Activated T-helper 1 cell treated with Interleukin-2 at 50 U/mL for 16 hours (primary cell): ENCODE measurements at places on chromosomes 5 and 9.

- no peak for DNase-seq
Observed at GRCh38 chr5:180047667-180048066, 23.9 kb downstream of the RNF130 start.

DNA sequence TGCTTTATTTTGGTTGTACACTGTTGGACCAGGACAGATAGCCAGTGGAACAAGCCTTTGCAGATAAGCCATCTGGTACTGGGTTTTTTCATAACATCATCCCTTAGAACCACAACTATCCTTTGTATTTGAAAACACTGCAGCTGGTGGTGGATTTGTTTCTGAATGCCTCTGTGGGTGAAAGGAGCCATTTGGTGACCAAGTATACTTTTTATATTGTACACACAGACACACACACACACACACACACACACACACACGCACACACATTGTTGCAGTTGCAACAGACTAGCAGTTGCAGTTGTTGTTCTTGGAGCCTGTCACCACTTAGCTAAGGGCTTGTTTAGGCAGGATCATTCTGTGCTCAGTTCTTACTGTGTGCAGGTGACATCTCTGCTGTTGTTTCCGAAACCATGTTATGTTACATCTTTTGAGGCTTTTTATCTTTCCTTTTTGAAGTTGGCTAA lies 22.9 kb upstream of the CAVIN4 start:
- DNase-seq = no peak

GRCh38 chr9:127904561-127905003 lies 5.2 kb upstream of the ST6GALNAC6 start:
- no peak for DNase-seq

DNA sequence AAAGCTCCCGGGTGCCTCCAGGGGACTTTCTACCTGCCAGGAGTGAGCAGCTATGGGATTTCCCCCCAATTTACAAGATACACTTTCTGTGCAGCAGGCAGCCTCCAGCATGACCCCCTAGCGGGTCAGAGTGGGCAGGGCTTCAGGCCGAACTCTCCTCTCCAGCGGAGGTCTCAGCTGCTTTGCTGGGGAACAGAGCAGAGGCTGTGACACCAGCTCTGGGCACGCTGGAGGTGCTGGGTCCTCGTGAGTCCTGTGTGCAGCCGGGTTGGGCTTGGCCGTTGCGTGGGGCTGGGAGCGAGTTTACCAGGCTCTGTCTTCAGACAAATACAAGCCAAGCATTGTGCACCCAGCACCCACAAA lies 2.9 kb downstream of the NRARP start:
- no peak for DNase-seq

- peak; percentile 35 for DNase-seq
Observed at GRCh38 chr5:172714491-172715420, 56.2 kb downstream of the DUSP1 start.

- DNase-seq = no peak
Observed at GRCh38 chr5:142421228-142421617, 96.4 kb upstream of the SPRY4 start.

GRCh38 chr5:117131048-117131679 lies 556.5 kb upstream of the SEMA6A start:
- DNase-seq = no peak

DNA sequence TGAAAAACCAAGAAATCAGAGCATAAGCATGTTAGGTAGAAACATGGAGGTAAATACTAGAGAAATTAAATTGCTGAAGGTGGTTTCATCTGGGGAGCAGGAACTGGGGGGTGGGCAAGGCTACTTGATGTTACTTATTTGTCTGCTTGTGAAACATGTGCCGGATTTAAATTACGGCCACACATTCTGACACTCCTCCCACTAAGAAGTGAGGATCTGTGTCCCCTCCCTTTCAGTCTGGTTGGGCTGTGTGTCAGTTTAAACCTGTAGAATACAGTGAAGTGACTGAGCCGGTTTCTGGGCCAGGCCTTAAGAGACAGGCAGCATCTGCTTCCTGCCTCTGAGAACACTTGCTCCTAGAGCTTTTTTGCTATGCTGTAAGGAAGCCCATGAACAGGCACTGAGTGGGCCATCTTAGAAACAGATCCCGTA lies 2.3 kb upstream of the IARS1 start:
- no peak for DNase-seq

GRCh38 chr5:106241409-106241808 lies 1429.3 kb downstream of the EFNA5 start:
- DNase-seq = no peak

DNA sequence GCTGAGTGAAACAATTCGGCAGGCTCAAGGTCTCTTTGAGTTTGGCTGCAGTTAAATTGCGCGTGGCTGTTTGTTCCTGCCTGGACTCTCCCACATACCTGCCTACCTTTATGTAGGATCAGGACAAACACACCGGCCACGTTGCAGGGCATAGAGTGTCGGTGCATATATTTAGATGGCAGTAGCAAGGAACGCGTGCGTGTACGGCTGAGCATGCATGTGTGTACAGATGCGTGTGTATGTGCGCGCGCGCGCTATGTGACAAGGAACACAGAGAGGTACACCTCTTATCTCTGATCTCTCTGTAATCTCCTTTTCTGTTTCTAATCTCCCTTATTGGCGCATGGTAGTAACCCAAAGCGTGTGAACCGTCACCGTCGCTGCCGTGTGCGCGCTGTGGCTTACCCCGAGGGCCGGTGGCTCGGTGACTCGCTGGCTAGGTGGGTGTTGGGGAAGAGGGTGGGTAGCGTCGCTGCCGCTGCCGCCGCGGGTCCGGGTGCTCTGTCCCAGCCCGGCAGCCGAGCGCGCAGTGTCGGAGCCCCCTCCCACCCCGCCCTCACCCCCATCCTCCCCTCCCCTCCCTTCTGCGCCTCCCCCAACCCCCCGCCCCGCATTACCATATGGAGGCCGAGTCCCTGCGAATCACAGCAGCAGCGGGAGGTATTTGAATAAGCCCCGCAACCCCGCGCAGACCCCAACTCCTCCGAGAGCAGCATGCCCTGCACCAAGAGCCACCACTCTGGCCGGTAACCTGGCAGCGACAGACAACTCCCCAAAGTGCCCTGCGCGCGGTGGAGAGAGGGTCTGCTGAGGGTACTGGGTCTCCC lies 204.8 kb downstream of the MEF2C start:
- no peak for DNase-seq

- DNase-seq = no peak
Observed at GRCh38 chr5:176772271-176773210, 37.8 kb upstream of the UNC5A start.

DNA sequence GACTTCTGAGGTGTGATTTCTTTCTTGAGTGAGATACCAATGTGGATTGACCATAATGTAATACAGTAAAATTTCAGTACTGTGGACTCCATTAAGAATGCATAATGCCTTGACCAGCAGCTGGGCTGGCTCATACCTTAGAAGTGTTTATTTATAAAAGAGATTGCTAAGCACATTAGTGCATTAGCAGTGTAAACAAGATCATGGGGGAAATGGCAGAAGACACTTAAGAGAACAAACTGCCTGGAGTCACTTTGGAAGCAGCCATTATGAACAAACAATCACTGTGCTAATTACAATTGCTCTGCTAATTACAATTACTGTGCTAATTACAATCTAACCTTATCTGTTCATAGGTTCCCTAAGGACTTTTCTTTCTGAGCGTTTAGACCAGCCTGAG lies 104.2 kb downstream of the TRIM32 start:
- no peak for DNase-seq

GRCh38 chr5:137582218-137582617 lies 83.1 kb upstream of the SPOCK1 start:
- no peak for DNase-seq

- DNase-seq = no peak
Observed at GRCh38 chr9:133348718-133349573, 928 bp downstream of the RPL7A start.

- DNase-seq = no peak
Observed at GRCh38 chr9:97311798-97312500, 4.5 kb downstream of the CCDC180 start.

- DNase-seq = no peak
Observed at GRCh38 chr9:131622523-131622922, 77.2 kb downstream of the PRRT1B start.

DNA sequence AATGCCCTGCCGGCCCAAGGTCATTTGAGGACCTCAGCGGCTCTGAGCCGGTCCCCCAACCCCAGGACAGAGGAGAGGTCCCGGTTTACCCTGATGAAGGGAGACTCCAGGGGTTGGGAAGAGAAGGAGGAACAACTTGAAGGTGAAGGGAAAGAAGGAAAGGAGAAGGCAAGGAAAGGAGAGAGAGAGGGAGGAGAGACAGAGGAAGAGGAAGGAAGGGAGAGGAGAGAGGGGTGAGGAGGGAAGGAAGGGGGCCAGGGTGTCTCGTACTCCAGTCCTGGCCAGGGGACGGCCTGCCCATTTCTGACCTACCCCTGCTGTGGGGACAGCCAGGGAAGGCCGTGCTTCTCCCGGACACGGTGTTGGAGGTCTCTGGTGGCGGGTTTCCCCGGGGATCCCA lies 1.9 kb downstream of the PRRX2 start:
- DNase-seq = no peak

DNA sequence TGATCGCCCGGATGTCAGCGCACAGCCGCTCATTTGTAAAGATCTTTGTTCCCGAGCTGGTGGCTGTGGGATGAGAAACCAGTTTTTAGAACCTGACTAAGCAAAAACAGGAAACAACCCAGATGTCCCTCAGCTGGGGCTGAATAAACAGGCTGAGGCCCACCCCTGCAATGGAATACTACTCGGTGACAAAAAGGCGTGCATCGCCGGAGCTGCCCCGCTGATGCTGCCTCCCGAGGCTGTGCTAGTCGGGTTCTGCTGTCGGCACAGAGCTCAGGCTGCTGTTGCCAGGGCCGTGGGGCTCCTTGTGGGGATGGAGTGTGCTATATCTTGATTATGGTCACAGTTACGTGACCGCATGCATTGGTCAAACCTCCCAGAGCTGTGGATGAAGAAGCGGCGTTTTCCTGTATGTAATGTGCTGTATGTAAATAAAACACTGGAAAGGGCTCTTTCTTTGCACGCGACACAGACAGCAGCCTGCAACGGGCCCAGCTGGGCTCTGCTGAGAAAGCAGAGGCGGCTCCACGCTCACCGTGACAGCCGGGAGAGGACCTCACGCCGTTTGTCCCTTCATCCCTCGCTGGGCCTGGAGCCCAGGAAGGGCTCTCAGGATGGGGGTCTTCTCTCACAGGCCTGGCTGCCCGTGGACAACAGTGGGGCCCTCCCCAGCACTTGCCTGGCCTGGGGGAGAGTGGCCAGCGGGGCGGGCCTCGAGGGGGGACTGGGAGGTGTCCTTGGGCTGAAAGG lies 51.5 kb upstream of the RNU6ATAC start:
- no peak for DNase-seq

DNA sequence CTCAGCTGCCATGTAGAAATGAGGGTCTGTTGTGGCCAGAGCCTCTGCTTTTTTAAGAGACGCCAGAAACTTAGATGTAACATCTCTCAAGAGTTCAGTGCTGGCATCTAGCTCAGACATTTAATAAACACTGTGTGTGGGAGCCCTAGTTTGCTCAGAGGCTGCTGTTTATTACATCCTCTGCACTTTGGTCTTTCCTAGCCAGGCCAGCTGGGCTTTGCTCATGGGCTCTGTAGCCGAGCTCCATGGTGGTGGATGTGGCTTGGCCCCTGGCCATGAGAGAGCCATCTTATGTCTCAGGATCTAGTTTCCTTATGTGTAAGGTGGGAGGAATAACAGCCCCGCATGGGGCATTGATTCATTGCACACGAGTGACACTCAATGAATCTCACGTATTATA lies 30.0 kb downstream of the ARHGEF37 start:
- DNase-seq = no peak

DNA sequence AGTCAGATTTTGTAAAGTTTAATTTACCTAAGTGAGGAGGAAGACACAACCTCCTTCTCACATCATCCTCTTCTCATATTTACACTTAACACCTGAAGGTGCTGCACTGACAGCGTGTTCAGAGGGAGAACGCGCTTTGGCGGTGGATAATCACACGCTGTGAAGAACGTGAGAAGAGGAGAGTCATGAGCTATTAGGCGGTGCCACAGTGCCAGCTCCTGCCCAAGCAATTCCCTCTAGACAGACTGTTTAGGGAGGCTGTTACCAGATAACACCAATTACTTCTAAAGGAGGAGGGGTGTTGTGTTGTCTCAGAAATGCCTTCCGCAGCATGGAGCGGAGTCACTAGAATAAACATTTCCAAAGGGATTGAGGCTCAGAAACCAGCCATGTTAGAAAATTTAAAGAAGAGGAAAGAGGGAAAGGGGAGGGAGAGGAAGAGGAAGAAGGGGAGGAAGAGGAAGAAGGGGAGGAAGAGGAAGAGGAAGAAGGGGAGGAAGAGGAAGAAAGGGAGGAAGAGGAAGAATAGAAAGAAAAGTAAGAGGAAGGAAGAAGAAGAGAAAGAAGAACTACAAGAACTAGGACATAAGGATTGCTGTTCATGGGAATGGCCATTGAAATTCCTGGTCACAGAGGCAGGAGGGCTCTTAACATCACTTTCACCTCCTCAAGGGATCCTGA lies 37.3 kb upstream of the WWC1 start:
- DNase-seq = no peak

- DNase-seq = no peak
Observed at GRCh38 chr5:140181002-140181483, 6.1 kb downstream of the CYSTM1 start.
